CD4-positive, alpha-beta T cell treated with Interleukin-15 for 1 hour (primary cell): ENCODE measurements at places on chromosomes 1 and 21.

DNA sequence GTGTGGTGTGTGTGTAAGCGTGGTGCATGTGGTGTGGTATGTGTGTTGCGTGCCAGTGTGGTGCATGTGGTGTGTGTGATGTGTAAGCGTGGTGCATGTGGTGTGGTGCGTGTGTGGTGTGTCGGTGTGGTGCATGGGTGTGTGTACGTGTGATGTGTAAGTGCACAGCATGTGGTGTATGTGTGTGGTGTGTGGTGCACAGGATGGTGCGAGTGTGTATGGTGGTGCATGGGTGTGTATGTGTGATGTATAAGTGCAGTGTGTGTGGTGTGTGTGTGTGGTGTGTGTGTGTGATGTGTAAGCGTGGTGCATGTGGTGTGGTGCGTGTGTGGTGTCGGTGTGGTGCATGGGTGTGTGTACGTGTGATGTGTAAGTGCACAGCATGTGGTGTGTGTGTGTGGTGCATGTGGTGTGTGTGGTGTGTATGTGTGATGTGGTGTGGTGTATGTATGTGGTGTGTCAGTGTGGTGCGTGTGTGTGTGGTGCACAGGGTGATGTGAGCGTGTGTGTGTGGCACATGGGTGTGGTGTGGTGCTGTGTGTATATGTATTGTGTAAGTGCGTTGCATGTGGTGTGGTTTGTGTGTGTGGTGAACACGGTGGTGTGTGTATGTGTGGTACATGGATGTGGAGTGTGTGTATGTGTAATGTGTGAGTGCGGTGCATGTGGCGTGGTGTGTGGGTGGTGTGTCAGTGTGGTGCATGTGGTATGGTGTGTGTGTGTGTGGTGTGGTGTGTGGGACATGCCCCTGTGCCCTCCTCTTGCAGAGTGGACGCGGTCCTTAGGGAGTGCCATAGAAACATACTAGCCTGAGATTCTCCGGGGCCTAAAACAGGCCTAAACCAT is 1.1 kb upstream of the C2CD2 start:
- no peak for DNase-seq

GRCh38 chr1:44717653-44718052 is 13.3 kb downstream of the RNU5D-1 start:
- no peak for DNase-seq

- DNase-seq = peak; percentile 67
Observed at GRCh38 chr1:8848663-8849386, 29.7 kb downstream of the ENO1 start.

DNA sequence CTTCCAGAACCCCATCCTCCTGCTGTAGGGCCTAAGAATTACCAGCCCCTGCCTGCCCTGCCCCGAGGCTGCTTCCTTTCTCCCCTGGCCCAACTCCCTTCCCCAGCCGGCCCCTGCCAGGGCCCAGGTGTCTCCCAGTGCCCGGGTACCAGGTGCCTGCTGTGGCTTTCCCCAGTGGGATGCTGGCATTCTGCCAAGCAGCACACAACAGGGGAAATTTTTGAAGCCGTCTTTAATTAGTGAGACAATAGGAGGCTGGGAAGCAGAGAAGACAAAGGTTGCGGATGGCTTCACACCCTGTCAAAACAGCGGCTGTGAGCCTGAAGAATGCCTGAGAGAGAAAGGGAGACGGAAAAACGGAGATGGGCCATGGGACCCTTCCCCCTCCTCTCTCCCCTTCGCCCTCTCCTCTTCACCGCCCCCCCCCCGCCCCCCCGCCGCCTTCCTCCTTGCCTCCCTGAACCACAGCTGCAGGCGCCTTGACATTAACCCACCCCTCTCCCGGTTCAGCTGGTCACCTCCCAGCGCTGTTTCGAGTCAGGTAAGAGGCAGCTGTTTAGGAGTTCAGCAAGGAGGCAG is 33.6 kb downstream of the LRRN2 start:
- DNase-seq = no peak

GRCh38 chr1:162169031-162169790 is 99.7 kb downstream of the NOS1AP start:
- no peak for DNase-seq

- DNase-seq = peak; percentile 45
Observed at GRCh38 chr1:40980453-40981121, 1.1 kb downstream of the CTPS1 start.

- no peak for DNase-seq
Observed at GRCh38 chr1:32984090-32984454, 19.5 kb upstream of the RNF19B start.
